ENCODE measurements at places on chromosomes 1 and 21. TPM values are rescaled to one million over a fixed set of nuclear protein-coding genes. Genes with fewer than 3 reads are reported as not detected.

NTMT2 gene
- not detected for total RNA-seq

TSPAN1 gene
- total RNA-seq = 144 TPM

FAM3B gene
- total RNA-seq = 116 TPM

PRAMEF10 gene
- total RNA-seq = not detected

CDC42BPA gene
- total RNA-seq = 51.5 TPM

SLC25A34 gene
- 3.9 TPM for total RNA-seq

RIPPLY3 gene
- 0.18 TPM for total RNA-seq

TCHHL1 gene
- total RNA-seq = not detected

TRIM58 gene
- total RNA-seq = 0.42 TPM

FCER1G gene
- total RNA-seq = 11.3 TPM

FCRL1 gene
- 0.21 TPM for total RNA-seq

TESK2 gene
- 12.3 TPM for total RNA-seq

CDC42SE1 gene
- total RNA-seq = 172 TPM

FBXO44 gene
- total RNA-seq = 19.3 TPM

LCE3D gene
- total RNA-seq = not detected

Measured in ureter (tissue), 1 donor.